Dermis blood vessel endothelial cell (primary cell): ENCODE measurements at places on chromosomes 4 and X. TPM values are rescaled to one million over a fixed set of nuclear protein-coding genes. Genes with fewer than 3 reads are reported as not detected.

Gene GUCY1B1
- total RNA-seq: 6.3 and 8.1 TPM in 2 replicates

Gene MAGEB2
- not detected in 2 replicates for total RNA-seq

Gene ANXA3
- 60.6 and 67.4 TPM in 2 replicates for total RNA-seq

DNA sequence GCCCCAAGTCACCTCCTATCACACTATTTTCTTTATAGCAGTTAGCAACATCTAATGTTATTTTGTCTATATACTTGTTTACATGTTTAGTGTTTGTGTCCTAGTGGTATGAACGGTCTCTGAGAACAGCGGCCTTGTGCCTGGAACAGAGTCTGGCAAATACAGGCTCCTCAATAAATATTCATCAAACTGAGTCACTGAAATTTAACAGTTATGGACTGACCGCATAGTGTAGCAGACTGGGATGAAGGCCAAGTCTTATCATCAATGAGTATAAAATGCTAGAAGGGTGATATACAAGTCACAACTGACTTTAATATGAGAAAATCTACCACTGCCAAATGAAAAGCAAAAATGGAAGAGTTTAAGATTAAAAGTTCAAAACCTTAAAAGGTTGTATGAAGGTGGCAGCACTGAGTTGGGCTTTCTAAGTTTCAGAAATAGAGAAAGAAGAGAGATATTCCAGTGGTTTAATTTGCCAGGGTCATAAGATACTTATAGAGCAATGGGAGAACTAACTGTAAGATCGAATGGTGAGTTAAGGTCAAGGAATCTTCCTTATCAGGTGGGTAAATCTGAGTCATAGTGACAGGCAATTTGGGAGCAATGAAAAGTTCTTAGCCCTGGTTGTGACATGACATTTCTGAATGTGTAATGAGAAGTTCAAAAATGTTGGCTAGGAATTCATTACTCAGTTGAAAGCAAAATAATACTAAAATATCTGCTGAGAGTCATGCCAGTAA is 34.9 kb downstream of the ELOVL6 start:
- DNase-seq: no peak

DNA sequence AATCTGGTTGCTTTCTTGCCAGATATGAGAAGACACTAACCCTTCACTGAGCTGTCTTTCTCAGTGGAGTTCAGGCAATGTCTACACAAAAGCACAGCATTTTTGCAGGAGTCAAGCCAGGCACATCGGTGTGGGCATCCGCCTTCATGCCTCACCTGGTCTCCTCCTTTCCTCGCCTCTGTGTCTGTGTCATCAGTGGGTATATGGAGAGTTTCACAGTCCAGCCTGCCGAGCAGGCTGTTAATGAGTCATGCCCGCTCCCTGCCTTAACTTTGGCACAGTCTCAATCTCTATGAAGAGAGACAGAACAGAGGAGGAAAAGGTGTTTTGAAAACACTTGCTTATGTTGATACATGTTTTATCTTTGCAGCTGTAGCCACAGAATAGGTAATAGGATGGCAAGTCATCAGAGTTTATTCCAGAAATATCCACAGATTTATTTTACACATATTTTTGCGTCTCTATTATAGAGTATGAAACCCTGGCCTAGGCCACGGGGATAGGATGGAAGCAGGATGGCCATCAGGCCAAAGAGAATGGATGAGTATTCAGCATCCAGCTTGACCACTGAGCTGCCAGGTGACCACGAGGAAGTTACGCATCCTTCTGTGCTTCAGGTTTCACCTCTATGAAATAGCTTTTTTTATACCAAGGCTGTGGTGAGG is 32.8 kb upstream of the MAML3 start:
- peak; percentile 60 for DNase-seq

DNA sequence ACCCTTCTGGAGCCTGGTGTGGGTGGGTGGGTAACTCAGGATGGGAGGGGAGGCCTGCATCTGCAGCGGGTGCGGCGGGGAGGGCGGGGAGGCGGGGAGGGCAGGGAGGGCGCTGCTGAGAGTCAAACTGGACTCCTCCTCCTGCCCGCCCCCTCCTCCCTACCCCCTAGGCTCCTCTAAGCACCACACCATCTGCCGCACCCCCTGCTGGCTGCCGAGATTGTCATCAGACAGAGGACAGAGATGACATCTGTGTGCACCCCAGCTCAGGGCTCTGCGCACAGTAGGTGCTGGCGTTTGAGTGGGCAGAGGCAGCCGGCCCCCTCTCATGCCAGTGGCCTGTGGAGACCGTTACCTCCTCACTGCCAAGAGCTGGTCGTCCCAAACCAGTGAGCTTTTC is 10.6 kb upstream of the HMX1 start:
- no peak for DNase-seq

Gene ATP8A1
- total RNA-seq: 16.7 and 40.8 TPM in 2 replicates

GRCh38 chrX:23668335-23668734 is 1.0 kb downstream of the PRDX4 start:
- peak; percentile 15 for DNase-seq

- no peak for DNase-seq
Measured at GRCh38 chr4:159305129-159305528, 202.2 kb downstream of the RAPGEF2 start.

Gene NEIL3
- total RNA-seq: 2.4 and 6.8 TPM in 2 replicates

DNA sequence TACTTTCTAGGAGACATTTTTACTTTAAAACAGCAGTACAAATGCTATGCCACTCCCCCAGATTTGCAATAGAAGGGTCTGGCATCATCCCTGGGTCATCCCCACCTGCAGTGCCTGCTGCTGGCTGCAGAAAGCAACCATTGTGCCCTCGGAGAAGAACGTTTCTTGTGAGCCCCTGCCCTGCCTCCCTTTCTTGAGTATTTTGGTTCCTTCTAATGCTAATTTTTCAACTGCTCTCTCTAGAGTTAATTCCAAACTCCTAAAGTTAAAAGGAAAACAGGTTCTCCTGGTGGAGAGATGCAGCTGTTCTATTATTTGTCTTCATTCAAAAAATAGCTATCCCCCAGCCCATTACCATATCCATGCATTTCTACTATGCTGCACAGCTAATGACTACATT is 107.1 kb downstream of the IDS start:
- no peak for DNase-seq

Gene MAGT1
- total RNA-seq: 142 and 160 TPM in 2 replicates

- no peak for DNase-seq
Measured at GRCh38 chr4:3720466-3720865, 45.7 kb upstream of the ADRA2C start.
